Cortex of kidney (tissue), 1 donor: ENCODE measurements at places on chromosomes 4 and X.

- no peak for DNase-seq
Observed at GRCh38 chrX:97860226-97860625, 976.5 kb downstream of the RPA4 start.

- DNase-seq, result no peak
Observed at GRCh38 chr4:116132946-116133345, 952.4 kb downstream of the TRAM1L1 start.

- no peak for DNase-seq
Observed at GRCh38 chrX:38986586-38986985, 185.3 kb downstream of the MID1IP1 start.

DNA sequence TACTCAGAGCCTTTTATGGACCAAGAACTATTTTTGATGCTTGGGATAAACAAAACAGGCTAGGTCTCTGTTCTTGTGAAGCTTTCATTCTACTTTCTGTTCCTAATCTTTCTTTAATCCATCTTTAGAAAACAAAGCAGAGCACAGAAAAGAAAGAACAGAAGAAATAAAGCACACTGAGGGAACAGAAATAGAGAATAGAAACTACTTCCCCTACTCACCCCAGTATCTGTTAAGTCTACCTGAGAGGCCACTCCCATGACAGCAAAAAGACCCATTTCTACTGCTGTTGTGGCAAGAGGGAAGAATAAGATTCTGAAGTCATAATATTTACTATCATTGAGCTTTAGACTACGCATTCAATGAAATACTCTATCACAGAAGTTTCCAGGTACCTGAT lies 9.2 kb downstream of the RFC1 start:
- DNase-seq, result no peak

GRCh38 chr4:175385797-175386196 lies 426.3 kb downstream of the GPM6A start:
- DNase-seq, result no peak

DNA sequence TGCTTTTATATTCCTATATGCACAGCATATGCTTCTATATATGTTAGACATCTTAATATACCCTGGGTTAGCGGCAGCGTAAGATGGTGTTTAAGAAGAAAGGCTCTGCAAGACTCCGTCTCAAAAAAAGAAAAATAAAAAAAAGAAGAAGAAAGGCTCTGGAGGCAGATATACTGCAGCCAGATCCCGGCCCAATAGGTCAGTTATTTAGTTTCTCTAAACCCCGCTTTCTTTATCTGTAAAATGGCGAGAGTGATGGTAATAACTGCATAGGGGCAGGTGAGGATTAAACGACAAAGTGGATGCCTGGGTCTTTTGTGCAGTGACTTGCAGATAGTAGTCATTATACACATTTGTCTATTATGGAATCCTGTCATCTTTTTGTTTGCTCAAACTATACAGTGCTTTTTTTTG lies 115.2 kb downstream of the NAA11 start:
- DNase-seq, result no peak

- DNase-seq, result no peak
Observed at GRCh38 chr4:102055805-102056204, 265.3 kb downstream of the BANK1 start.

- DNase-seq, result no peak
Observed at GRCh38 chr4:183832776-183833450, 72.2 kb upstream of the STOX2 start.

DNA sequence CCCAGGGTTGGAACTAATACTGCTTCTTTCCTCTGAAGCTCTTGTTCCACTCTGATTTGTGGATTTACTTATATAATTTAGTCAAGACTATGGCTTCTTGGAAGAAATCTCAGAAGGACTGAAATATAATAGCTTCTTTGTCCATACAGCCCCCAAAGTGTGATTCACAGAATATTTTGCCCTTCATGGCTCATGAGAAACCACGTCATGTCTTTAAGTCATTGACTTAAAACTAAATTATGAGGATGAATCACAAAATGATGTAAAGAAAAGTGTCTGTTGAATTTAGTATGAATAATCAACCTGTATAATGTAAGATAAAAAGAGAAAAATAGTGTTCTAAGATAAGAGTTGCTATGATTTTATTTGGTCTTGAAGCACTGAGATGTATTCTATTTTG lies 43.3 kb upstream of the AGA start:
- no peak for DNase-seq

GRCh38 chr4:65861993-65862392 lies 191.7 kb upstream of the EPHA5 start:
- DNase-seq, result no peak

- no peak for DNase-seq
Observed at GRCh38 chr4:188130355-188130754, 8.9 kb upstream of the TRIML1 start.

- DNase-seq, result no peak
Observed at GRCh38 chrX:125954236-125954635, 211.9 kb downstream of the DCAF12L2 start.

- DNase-seq, result no peak
Observed at GRCh38 chr4:41257257-41257901, 651 bp downstream of the UCHL1 start.

GRCh38 chr4:155522201-155522600 lies 144.4 kb upstream of the GUCY1A1 start:
- no peak for DNase-seq

DNA sequence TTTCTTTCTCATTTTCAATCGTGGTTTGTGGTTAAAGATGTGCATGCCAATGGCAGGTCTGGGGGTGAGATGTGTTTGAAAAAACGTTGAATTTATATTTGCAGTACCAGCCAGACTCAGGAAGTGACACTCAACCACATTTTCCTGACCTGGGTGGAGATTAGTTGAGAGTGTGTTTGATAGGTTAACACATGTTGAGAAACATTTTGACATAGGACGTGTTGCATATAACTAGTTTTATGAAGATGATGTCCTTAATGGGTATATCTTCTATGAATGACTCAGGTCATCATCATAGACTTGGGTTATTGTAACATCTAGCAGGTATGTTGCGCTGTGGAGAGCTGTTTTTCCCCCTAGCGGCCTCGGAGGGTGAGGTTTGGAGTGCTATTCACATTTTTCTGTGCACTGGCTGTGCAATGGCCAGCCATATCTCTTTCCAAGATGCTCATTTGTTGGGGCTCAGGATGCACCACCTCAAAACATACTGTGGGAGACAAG lies 21.7 kb upstream of the CD38 start:
- no peak for DNase-seq

GRCh38 chrX:134244043-134244442 lies 7.1 kb downstream of the CCDC160 start:
- no peak for DNase-seq

GRCh38 chrX:113726466-113726865 lies 857.4 kb upstream of the HTR2C start:
- DNase-seq, result no peak

DNA sequence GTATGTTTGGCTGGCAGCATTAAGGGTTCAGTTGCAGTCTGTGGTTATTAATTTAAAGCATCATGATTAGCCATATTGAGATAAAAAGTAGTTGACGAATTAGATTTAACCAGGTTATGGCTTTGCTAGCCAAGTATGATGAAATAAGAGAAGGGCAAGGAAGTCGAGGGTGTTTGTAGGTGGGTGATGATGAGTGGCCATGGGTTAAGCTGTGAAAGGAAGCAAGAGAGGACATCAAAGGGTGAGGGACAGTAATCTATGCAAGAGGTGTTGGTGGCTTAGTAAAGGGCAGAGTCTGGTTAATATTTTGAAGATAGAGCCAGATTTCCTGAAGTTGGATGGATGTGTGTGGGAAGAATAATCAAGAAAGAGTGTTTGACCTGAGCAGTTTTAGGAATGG lies 44.5 kb downstream of the STIM2 start:
- no peak for DNase-seq

- no peak for DNase-seq
Observed at GRCh38 chr4:61545902-61546480, 345.9 kb downstream of the ADGRL3 start.

DNA sequence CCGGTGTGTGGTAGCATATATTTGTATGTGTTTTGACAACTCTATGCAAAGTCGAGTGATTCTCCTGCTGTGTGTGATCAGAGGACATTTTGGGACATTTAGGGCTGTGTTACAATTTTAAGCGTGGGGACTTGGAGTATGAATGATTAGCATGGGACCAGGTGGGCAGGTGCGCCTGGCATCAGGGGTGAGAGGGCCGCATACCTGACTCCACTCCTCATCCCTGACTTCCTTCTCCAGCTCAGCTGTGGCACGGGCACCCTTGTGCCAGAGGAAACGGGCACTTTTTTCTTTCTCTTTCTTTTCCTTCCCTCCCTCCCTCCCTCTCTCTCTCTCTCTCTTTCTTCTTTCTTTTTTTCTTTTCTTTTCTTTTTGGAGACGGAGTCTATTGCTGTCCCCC lies 15.7 kb upstream of the PLCXD1 start:
- no peak for DNase-seq

GRCh38 chr4:112082954-112083586 lies 62.2 kb upstream of the FAM241A start:
- DNase-seq, result no peak

GRCh38 chrX:97692575-97692974 lies 808.9 kb downstream of the RPA4 start:
- DNase-seq, result no peak

DNA sequence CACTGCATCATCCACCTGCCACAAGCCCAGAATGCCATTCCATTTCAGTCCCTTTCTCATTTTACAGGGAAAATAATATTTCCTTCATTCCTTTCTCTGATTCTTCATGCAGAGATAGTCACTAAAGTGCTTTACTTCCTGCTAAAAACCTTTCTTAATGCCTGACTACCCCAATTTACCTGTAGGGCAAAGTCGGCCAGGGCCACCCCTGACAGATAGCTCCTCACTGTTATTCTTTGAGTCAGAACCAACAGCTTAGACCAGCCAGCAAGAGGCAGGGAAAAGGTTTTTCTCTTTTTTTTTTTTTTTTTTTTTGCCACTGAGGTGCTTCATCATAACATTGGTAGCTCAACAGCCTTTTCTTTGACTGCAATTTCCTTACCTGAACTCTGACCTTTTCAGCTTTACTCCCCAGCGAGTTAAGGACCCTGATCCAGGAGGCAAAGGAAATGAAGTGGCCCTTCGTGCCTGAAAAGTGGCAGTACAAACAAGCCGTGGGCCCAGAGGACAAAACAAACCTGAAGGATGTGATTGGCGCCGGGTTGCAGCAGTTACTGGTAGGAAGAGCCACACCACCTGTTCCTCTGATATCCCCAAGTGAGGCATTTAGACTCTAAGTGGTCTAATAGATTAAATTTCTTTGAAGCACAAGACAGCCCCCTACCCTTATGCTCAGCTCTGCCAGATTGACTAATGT lies 85.0 kb downstream of the ALPK1 start:
- no peak for DNase-seq

DNA sequence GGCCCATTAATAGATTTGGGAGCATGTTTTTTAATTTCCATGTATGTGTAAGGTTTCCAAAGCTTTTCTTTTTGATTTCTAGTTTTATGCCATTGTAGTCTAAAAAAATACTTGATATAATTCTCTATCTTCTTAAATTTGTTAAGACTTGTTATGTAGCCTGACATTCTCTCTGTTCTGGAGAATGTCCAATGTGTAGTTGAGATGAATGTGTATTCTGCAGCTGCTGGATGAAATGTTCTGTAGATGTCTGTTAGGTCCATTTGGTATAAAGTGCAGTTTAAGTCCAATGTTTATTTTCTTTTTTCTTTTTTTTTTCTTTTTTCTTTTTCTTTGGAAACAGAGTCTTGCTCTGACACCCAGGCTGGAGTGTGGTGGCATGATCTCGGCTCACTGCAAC lies 378.5 kb upstream of the MAD2L1 start:
- DNase-seq, result no peak

- no peak for DNase-seq
Observed at GRCh38 chr4:18882468-18882867, 860.9 kb upstream of the LCORL start.

DNA sequence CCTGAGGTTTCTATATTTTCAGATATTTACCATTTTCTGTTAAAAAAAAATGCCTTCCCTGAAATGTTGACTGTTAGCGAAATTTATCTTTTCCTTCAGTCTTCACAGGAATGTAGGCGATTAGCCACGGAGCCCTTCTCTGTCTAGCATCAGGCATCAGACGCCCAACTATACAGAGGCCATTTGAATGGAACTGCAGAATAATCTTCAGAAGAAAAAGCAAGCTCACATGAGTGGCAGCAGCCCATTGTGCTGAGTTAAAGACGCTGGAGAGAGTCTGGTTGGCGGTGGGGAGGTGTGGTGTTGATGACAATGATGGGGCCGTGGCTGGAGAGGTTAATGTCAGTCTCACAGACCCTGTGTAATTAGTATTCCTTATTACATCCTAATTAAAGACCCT lies 196.8 kb upstream of the LEF1 start:
- no peak for DNase-seq

DNA sequence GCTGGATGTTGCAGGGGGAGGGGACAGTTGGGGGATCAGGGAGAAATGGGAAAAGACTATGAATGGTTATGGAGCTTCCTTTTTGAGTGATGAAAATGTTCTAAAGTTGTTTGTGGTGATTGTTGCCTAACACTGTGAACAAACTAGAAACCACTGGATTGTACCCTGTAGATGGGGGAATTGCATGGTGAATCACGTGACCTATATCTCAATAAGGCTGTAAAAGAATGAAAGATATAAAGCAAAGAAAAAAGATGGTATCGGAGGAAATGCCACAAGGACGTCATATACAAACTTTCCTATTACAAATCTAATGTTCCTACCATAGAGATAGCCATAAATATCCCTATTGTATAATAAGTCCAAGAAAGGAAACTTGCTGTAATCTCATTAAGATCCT lies 20.6 kb upstream of the CT55 start:
- DNase-seq, result no peak

DNA sequence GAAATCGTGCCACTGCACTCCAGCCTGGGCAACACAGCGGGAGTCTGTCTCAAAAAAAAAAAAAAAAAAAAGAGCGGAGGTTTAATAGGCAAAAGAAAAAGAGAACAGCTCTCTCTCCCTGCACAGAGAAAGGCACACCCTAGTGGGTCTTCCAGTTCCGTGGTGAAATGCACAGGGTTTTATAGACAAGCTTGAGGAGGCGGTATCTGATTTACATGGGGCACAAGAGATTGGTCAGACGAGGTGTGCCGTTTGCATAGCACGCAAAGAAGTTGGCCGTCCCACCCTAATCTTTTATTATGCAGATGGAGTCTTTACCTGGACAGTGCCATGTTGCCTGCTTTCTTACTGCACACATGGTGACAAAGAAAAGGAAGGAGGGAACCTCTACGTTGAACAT lies 33.5 kb upstream of the REST start:
- DNase-seq, result no peak

GRCh38 chr4:94462572-94462971 lies 10.8 kb downstream of the PDLIM5 start:
- DNase-seq, result no peak

- no peak for DNase-seq
Observed at GRCh38 chrX:19743386-19743785, 144.0 kb downstream of the SH3KBP1 start.

- DNase-seq, result no peak
Observed at GRCh38 chr4:140628016-140628415, 59.3 kb upstream of the UCP1 start.

DNA sequence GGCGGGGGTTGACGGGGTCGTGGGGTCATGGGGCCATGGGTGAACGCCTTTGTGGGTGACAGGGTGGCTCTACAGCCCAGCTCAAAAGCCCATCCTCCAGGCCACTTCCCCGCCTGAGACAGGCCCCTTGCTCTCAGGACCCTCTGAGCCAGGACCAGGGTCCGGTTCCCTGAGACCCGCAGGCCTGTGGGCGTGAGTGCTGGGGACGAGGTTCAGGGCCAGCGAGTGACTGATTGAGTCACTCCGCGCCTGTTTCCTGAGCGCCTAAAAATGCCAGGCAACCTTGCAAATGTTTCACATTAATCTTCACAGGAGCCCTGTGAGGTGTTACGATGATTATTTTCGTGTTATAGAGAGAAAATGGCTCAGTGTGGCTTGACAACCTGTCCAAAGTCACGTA lies 97.8 kb downstream of the ZNF674 start:
- no peak for DNase-seq
